Transverse colon (tissue), 4 donors: ENCODE measurements at places on chromosomes 3 and 15. TPM values are rescaled to one million over a fixed set of nuclear protein-coding genes. Genes with fewer than 3 reads are reported as not detected.

DNA sequence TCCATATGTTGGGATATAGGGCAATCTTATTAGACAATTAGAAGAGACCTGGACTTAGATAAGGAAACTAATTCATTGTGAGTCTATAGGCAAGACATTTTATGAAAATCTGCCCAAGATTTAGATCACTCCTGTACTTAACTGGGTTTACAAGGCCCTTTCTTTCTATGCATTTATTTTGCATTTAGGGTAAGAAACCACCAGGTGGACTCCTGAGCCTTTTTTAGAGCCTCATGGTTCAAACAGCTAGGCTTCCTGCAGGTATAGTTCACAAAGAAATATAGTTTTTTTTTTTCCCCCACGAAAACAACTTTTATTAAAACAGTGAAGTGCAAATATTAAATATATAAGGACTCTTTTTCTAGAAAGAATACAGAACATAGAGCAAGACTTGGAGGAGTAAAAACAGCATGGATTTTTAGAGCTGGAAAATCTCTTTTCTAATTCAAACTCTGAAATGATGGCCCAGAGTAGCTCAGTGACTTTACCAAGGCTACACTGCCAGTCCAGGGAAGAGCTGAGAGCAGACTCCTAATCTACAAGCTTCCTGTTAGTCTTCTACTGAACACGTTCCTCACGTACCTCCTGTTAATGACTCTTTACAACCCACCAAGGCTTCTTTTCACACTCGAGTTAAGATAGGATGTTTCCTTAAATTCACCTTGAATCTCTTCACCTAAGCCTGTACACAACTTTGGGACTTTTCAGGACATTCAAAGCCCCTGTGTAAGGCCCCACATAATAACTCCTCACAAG is 400.9 kb upstream of the ATP11B start:
- DNase-seq: no peak

GRCh38 chr15:77784361-77785292 is 151.9 kb upstream of the LINGO1 start:
- no peak for DNase-seq

DNA sequence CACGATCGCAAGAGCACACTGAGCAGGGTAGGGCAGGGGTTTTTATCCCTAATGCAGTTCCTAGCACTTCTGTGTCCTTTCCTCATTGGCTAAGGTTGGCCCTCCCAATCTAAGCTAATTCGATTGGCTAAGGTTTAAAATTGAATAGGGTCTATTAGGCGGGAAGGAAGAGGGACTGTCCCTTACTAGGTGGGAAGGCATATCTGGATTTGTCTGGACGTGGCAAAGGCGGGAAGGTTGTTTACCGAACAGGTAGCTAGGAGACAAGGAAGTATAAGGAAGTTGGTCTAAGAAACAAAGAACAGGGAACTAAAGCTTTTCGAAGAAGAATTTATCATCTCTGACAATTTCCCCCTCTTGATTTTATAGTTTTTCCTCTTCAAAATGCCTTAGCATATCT is 24.8 kb upstream of the ATG7 start:
- no peak for DNase-seq

- DNase-seq: no peak
These were observed 60.7 kb downstream of the SGO1 start for GRCh38 chr3:20125289-20125688.

DNA sequence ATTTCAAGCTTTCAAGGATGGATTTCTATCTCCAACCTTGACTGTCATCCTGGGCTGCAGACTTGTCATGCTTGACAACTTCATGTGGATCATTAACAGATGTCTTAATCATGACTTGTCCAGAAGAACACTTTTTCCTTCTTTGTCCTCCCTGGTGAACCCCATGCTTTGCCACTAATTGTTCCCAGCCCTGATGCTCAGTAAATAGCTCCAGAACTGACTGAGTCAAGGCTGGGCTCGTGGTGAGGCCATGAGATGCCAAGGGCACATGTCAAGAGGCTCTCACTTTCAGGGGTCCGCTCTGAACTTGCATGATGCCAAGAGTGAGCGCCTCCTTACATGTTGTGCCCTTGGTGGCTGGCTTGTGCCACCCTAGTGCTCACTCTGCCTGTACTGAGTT is 48.9 kb upstream of the KY start:
- DNase-seq: no peak

GRCh38 chr3:13065727-13066126 is 7.5 kb downstream of the IQSEC1 start:
- DNase-seq: no peak

- DNase-seq: no peak
These were observed 337.8 kb upstream of the ROPN1 start for GRCh38 chr3:124329723-124330122.

DNA sequence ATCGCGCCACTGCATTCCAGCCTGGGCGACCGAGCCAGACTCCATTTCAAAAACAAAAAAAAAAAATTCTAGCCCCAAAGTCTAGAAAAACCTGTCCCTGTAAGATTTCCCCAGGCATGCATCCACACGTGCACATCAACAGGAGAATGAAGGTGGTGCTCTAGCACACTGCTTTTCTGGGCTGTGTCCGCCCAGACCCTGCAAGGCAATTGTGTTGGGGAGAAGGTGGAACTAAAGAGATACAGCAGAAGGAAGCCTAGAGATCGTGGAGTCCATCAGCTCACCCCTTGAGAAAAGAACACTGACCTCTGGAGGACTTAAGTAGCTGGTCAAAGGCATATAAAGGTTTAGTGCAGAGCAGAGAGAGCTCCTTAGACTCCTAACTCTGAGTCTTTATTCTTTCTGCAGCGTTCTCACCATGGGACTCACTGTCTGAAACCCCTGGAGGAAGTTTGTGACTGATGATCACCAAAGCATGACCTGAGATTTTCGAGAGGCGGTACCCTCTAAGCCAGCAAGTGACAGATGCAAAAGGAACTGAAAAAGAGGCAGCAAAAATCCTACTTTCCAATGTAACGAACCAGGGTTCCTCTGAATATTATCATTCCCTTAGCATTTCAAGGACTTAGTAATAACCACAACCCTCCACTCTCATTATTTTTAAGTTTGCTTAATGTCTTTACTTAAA is 179.8 kb downstream of the MEX3B start:
- DNase-seq: no peak

GRCh38 chr15:98144388-98144787 is 183.9 kb downstream of the ARRDC4 start:
- no peak for DNase-seq

- DNase-seq: no peak
These were observed 42.3 kb downstream of the KCNH8 start for GRCh38 chr3:19190602-19191001.

DNA sequence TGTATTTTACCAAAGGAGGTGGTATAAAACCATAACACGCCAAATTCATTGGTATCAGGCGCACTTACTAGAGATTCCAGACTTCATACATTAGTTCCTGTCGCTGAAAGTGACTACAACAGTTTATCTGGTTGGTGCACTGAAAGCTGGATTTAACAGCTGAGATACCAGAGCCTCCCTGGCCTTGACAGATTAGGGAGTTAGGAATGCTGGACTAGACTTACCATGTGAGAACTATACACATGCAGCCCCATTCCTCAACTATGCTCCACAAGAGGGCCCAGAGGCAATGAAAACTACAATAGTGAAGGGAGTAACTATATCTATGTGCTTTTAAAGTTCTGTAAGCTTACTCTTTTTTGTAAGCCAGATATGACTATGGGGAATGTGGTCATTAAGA is 174.4 kb downstream of the STAG1 start:
- no peak for DNase-seq

GRCh38 chr3:84825817-84826216 is 133.0 kb upstream of the CADM2 start:
- no peak for DNase-seq

DNA sequence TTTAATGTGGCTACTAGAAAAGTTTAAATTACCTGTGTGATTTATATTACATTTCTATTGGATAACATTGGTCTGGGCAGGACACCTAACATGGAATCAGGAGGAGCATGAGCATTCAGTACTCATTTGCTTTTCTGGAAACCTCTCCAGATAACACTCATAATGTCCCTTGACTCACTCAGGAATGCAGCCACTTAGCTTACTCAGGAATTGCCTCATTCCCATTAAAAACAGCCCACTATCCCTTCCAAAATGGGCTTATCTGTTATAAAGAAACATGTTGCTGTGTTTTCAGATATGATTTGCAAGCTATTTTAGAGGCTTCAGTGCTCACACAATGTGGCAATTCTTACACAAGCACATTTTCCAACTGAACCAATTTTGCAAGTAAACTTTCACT is 17.1 kb downstream of the GBE1 start:
- DNase-seq: no peak

- no peak for DNase-seq
These were observed 2.7 kb downstream of the BBS4 start for GRCh38 chr15:72688697-72689096.

CTSH gene
- total RNA-seq: 55.8 TPM

MTFMT gene
- total RNA-seq: 40.5 TPM

KLF15 gene
- 19.5 TPM for total RNA-seq

EIF1B gene
- total RNA-seq: 5.2 TPM

GBE1 gene
- total RNA-seq: 24.3 TPM

PLA2G4E gene
- not detected for total RNA-seq

AHSG gene
- not detected for total RNA-seq

TMCO5A gene
- total RNA-seq: 0.14 TPM

PROS1 gene
- 25.5 TPM for total RNA-seq
